ENCODE measurements at places on chromosomes 4 and X. TPM values are rescaled to one million over a fixed set of nuclear protein-coding genes. Genes with fewer than 3 reads are reported as not detected.

VEGFD gene
- not detected for total RNA-seq

SOWAHB gene
- not detected for total RNA-seq

SMIM10 gene
- not detected for total RNA-seq

DUX4 gene
- total RNA-seq, result not detected

HSFX1 gene
- not detected for total RNA-seq

MAGEC2 gene
- total RNA-seq, result not detected

STATH gene
- total RNA-seq, result not detected

PAGE1 gene
- not detected for total RNA-seq

LRCH2 gene
- not detected for total RNA-seq

FAT1 gene
- total RNA-seq, result 0.10 TPM

SLITRK4 gene
- total RNA-seq, result 1.5 TPM

NMU gene
- total RNA-seq, result not detected

TMPRSS11B gene
- total RNA-seq, result not detected

WFS1 gene
- total RNA-seq, result 0.42 TPM

REPS2 gene
- 1.8 TPM for total RNA-seq

IQSEC2 gene
- total RNA-seq, result 4.4 TPM

IQCM gene
- not detected for total RNA-seq

FHIP1A gene
- total RNA-seq, result 2.8 TPM

COL4A6 gene
- total RNA-seq, result not detected

USP17L10 gene
- not detected for total RNA-seq

UNC5C gene
- total RNA-seq, result not detected

CLDN34 gene
- not detected for total RNA-seq

TAF7L gene
- total RNA-seq, result not detected

FGF13 gene
- 0.10 TPM for total RNA-seq

STPG2 gene
- total RNA-seq, result 0.73 TPM

PDHA2 gene
- total RNA-seq, result not detected

GDPD2 gene
- not detected for total RNA-seq

CABS1 gene
- total RNA-seq, result not detected

ENPP6 gene
- total RNA-seq, result not detected

XG gene
- total RNA-seq, result 0.10 TPM

MRPL1 gene
- total RNA-seq, result 15.5 TPM

SPANXA2 gene
- not detected for total RNA-seq

KLHL13 gene
- total RNA-seq, result 0.63 TPM

WDR17 gene
- total RNA-seq, result 1.2 TPM

IRAK1 gene
- total RNA-seq, result 37.0 TPM

FAM9C gene
- total RNA-seq, result not detected

F8A3 gene
- 1.5 TPM for total RNA-seq

NRK gene
- under 0.01 TPM for total RNA-seq

CXCL3 gene
- total RNA-seq, result 46.6 TPM

S100P gene
- total RNA-seq, result 0.31 TPM

CT45A3 gene
- not detected for total RNA-seq

Measured in mononuclear cell (primary cell).